ENCODE measurements at places on chromosomes 16 and 17.

DNA sequence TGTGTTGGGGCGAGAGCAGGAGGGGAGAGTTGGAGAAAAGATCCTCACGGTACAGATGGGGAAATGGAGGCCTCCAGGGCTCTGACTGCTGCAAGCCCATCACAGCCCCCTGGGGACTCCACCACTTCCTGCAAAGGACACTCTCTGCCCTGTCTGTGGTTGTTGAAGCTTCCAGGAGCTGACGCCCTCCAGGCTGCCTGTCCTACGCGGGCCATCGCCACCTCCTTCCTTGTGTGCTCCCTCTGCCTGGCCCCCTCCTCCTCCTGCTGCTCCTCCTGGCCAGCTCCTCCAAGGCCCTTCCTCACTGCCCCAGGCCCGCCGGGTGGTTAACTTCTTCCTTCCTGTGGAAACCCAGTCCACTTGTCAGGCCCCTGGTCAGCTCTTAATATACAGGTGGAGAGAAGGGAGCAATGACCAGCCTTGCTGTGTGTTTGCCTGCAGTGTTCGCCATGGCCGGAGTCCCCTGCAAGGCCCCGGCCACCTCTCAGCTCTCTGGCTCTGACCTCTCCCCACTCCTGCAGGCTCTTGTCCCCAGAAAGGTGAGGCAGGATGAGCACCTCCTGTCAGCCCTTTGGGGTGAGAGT lies 18.4 kb upstream of the STAC2 start:
- DNase-seq, result no peak

DNA sequence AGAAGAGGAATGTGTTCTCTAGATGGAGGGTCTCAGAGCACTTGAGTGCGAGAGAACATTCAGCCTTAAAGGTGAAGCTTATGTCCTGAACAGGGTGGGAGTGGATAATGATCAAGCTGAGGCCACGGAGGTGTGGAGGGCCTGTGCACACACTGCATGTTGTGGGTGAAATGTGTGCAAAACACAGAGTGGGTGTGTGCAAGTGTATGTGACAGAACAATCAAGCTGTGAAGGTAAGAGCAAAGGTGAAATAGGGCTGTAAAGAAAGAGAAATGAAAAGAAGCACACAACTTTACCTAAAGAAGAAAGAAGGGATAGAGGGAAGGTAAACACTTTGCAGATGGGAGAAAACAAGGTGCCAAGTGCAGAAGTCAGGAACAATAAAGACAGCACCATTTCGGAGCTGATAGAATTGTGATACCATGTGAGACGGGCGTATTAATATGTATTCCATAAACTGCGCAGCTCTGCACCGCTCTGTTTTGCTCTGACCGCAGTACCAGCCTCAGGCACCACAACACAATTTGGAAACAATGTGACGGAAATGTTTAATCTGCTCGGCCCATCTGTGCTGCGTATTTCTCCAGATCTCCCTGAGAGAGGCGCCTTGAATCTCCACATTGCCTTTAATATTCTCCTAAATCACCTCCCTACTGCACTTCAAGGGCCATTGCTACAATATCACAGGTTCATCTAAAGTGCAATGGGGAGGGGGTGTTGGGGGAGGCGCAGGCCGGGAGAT lies 40.6 kb downstream of the SNX11 start:
- no peak for DNase-seq

DNA sequence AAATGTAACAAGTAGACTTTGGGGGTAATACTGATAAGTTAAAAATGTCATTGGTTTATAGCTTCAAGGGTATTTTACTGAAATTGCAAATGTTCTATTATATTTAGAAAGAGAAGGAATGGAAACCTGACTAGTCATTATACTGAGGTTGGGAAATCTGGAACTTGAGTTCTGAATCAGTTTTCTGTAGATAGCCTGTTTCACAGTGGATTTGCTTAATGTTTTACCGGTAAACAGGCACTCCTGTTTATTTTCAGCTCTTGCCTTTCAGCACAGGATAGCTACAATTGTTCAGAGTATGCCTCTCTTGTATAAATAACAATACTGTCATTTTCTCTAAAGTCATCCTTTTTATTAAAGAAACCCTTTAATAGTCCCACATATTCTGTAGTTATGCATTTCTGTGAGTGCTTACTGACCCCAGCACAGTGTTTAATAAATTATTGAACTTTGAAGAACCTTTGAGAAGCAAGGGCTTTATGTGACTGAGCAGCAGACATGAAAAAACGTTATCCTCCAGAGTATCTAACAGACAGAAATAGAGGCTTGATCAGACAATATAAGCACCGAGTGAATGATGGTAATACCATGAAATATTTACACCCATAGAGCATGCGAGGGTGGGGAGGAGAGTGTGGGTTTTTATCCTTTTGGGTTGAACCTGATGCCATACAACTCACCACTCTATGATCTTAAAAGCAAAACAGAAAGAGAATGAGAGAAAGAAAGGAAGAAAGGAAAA lies 58.2 kb downstream of the FTO start:
- DNase-seq, result no peak

GRCh38 chr16:12149971-12150370 lies 173.4 kb downstream of the SNX29 start:
- no peak for DNase-seq

GRCh38 chr16:55494994-55495421 lies 13.9 kb upstream of the LPCAT2 start:
- DNase-seq, result peak; percentile 34

DNA sequence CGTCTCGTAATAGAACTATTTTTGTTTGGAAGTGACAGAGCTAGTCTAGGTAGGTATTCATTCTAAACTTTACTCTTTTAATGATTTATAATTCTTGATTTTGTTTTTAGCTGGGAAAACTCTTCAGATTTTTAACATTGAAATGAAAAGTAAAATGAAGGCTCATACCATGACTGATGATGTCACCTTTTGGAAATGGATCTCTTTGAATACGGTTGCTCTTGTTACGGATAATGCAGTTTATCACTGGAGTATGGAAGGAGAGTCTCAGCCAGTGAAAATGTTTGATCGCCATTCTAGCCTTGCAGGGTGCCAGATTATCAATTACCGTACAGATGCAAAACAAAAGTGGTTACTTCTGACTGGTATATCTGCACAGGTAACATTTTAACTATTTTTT lies 27.6 kb downstream of the CLTC start:
- DNase-seq, result no peak

DNA sequence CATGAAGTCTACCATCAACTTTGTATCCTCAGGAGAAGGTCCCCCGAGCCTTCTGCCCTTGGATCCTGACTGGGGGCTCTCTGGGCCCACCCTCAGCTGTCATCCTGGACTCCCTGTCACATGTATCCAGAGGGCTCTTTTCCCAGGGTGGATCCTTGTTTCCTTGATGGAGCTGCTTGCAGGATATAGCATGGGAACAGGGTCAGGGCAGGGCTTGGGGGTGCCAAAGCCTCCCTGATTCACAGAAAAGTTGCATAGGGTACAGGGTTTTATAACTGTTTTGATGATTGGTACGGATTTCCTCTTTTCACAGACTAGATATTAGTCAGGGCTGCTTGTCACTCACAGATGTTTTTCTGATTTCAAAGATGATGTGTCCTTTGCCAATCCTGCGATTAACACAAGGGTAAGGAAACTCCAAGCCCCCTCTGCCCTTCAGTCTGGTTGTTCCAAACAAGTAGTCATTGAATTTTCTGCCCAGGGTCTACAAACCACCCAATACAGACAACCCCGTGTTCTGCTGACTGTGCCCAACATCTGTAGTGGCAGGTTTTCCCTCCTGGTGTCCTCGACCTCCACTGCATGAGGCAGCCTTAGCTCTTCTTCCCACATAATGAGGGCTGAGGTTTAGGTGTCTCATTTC lies 20.6 kb upstream of the SLC35G3 start:
- no peak for DNase-seq

DNA sequence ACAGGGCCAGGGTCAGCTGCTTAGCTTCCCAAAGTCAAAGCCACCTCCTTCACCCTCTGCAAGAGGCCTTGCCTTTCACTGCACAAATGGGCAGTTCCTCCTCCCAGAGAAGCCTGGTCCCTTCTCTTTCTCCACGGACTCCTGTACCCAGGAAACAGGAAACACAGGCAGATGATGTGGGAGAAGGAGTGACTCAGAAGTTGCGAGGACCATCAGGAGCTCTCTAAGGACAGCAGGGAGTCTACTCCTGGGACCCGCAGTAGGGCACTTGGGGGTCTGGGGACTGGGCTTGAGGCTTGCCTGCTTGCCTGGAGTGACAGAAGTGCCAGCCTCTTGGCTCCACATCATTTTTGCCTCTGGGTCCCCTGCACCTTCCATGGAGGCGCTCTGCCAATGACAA lies 47.4 kb upstream of the KSR1 start:
- DNase-seq, result no peak

DNA sequence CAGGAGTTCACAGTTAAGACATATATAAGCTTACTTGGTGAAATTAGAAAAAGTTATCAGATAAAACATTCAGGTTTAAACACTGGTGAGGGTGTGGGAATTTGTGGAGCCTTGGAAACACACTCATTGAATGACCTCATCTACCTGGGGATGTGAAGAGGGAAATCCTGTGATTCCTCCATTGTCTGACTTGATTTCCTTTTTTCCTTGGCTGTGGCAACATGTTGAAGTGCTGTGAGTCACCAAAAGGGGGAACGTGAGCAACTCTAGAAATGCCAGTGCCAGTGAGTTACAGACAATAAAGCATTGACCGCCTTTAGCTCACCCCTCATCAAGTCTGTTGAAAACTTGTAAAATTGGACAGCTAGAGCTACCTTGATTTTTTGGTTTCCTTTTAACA lies 1.8 kb downstream of the HMOX2 start:
- DNase-seq, result no peak

- DNase-seq, result no peak
These were observed 15.7 kb downstream of the TMEM94 start for GRCh38 chr17:75472119-75472518.
